ENCODE measurements at places on chromosomes 3 and 15. TPM values are rescaled to one million over a fixed set of nuclear protein-coding genes. Genes with fewer than 3 reads are reported as not detected.

The FES gene
- 57.1 TPM for total RNA-seq

The GNB5 gene
- total RNA-seq: 17.0 TPM

The TTLL13 gene
- 0.29 TPM for total RNA-seq

The SLC12A1 gene
- not detected for total RNA-seq

The GABRB3 gene
- total RNA-seq: not detected

The AP4E1 gene
- 15.8 TPM for total RNA-seq

The GCNT3 gene
- not detected for total RNA-seq

The BCHE gene
- not detected for total RNA-seq

The BFSP2 gene
- total RNA-seq: not detected

The CACNA2D2 gene
- 0.78 TPM for total RNA-seq

All from activated T-helper 1 cell treated with anti-CD3 and anti-CD28 coated beads, Interleukin-12 subunit alpha, Interleukin-12 subunit beta, Interleukin-2, Interleukin-4 antibody, amounts not matched to agents 30 ng/mL and 10 ng/mL and 1 ng/mL, durations not matched to agents 14 hours and 24 hours and 36 hours (primary cell).